ENCODE measurements at places on chromosomes 13 and 19.

- no peak for DNase-seq
Observed at GRCh38 chr19:54154603-54155345, 4.7 kb downstream of the LENG1 start.

DNA sequence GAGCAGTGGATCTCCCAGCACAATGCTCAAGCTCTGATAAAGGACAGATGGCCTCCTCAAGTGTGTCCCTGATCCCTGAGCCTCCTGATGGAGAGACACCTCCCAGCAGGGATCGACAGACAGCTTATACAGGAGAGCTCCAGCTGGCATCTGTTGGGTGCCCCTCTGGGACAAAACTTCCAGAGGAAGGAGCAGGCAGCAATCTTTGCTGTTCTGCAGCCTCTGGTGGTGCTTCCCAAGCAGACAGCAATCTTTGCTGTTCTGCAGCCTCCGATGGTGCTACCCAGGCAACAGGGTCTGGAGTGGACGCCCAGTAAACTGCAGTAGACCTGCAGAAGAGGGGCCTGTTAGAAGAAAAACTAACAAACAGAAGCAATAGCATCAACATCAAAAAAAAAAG lies 349.3 kb upstream of the SPRY2 start:
- DNase-seq, result no peak

- no peak for DNase-seq
Observed at GRCh38 chr13:94608586-94608985, 6.9 kb downstream of the GPR180 start.

DNA sequence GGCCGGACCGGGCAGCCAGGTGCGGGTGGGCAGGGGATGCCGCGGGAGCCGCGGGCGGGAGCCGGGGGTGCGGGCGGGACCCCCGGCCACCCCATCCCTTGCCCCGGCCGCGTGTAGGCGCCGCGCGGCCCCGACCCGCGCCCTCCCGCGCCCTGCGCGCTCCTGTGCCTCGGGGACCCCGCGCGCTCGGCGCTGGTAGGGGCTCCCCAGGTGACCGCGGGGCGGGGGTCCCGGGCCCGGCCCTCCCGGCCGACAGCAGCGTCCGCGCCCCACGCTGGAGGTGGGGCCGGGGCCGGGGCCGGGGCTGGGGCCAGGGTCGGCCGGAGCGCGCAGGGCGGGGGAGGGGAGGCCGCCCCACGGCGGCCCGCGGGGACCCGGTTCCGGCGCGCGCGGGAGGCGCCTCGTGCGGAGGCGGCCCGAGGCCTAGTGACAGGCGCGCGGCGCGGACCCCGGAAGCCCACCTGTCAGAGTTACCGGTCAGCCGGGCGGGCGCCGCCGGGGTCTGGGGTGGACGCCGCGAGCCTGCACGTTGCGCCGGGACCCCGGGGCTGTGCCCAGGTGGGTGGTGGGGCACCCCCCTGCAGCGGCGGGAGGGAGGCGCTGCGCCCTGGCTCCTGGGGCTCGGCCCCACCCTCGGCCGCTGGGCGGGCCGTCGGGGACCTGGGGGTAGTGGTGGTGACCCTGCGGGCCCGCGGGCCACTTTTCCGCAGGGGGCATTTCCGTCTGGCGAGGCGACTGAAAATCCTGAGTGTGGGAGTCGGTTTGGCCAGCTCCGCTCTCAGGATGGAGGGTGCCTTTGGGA lies 518 bp downstream of the TFDP1 start:
- DNase-seq, result no peak

GRCh38 chr13:50227361-50227760 lies 212.1 kb downstream of the KCNRG start:
- no peak for DNase-seq

Data from NCI-H510A (cell line).